Transverse colon (tissue), 4 donors: ENCODE measurements at places on chromosomes 12 and 14.

DNA sequence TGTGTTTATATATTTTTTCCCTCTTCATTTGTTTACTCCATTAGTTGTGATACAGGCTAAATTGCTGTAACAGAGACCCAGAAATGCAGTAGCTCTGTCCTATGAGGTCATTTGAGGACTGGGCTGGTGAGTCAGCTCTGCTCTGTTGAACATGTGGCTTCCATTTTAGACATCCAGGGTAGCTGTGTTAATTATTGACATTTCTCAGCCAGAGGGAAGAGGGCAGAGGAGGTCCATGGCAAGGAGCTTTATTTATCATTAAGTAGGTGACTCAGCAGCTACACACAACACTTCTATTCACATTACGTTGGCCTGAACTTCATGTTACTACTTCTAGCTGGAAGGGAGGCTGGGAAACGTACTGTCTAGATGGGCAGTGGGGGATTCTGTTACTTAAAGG lies 85.4 kb downstream of the PTCSC3 start:
- no peak for DNase-seq

DNA sequence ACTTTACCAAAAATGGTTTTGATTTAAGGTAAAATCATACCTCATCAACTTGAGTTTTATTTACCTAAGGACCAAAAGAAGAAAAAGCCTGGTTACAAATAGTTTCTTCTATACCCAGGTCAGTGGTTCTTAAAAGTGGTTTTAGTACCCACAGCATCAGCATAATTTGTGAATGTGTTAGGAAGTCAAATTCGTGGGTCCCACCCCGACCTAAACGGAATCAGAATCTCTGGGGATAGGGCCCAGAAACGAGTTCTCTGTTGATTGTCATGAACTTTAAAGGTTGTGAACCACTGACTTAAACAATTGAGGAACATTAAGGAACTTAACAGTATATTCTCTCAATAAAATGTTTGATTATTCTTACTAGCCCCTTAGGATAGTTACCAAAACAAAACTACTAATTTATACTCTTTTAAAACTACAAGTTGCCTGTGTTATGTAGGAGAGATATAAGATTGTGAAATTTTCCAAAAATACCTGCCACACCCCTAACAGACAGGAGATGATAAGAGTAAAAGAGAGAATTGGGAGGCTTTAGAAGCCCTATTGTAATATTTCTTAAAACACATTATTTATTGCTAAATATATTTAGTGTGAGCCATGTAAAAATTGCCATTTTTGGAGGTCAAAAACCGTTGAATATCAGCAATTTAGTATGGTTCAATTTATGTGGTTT lies 669 bp upstream of the SLC25A21 start:
- no peak for DNase-seq

DNA sequence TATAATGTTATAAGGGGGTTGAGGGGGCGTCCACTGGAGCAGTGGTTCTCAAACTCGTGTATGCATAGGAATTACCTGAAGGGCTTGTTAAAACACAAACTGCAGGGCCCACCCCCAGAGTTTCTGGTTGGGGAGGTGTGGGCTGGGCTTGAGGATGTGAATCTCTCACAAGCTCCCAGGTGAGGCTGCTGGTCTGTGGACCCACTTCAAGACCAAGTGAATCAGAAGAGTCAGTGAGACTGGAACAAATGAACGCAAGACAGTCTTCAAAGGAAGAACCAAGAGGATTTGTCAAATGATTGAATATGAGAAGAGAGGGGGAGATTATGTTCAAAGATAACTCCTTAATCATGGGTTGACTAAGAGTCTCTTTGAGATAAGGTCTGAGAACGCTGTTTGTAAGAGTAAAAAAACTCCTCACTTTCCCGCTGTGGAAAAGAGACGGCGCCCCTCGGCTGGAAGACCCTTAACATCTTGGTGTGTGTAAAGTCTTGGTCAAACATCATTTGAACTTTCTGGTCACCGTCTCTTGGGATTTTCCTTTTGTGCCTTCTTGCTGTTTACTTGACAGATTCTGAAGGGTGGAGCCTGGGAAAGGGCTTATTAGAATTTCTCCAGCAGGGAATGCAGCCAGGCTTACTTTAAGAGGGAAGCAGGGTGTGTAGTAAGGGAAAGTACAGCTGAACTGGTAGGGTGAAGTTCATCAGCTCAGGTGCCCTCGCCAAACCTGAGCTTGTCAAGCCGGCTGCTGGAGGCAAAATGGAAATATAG lies 5.3 kb upstream of the FOXN3 start:
- peak; percentile 66 for DNase-seq

GRCh38 chr14:82387699-82388098 lies 854.0 kb upstream of the SEL1L start:
- DNase-seq: no peak

GRCh38 chr12:5912437-5913334 lies 32.4 kb downstream of the ANO2 start:
- no peak for DNase-seq

DNA sequence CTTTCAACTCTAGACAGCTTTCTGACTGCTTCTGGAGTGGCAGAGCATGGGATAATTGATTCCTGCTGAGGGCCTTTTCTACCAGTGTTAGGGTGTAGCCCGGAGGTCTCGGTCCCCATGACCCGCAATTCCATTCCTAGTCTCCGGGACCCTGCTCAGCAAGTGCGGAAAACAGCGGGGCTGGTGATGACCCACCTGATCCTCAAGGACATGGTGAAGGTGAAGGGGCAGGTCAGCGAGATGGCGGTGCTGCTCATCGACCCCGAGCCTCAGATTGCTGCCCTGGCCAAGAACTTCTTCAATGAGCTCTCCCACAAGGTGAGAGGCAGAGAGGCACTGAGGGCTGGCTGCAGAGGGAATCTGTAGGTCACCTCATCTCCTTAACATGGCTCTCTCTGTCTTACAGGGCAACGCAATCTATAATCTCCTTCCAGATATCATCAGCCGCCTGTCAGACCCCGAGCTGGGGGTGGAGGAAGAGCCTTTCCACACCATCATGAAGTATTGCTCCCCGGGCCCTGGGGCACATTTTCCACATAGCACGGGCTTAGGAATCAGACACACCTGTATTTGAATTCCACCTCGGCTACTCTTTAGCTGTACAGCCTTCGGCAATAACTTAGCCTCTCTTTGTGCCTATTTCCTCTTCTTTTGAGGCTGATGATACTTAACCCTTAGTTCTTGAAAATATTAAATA lies 5.6 kb upstream of the GAPDH start:
- no peak for DNase-seq

DNA sequence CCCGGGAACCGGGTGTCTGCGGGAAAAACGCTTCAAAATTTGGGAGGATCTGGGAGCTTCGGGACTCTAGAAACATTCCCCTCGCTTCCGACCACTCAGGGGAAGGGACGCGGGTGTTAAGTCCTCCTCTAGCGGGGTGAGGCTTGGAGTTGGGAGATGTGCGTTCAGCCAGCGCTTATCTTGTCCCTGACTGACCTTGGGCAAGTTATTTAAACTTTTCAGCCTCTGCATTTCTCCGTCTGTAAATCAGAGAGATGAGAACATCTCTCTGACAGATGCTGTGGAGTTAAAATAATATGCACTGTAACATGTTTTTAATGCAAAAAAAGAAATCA lies 76.9 kb upstream of the ANO4 start:
- no peak for DNase-seq

GRCh38 chr14:104287301-104288009 lies 149.1 kb downstream of the KIF26A start:
- DNase-seq: no peak

GRCh38 chr12:26466726-26467125 lies 271.4 kb downstream of the SSPN start:
- DNase-seq: no peak

DNA sequence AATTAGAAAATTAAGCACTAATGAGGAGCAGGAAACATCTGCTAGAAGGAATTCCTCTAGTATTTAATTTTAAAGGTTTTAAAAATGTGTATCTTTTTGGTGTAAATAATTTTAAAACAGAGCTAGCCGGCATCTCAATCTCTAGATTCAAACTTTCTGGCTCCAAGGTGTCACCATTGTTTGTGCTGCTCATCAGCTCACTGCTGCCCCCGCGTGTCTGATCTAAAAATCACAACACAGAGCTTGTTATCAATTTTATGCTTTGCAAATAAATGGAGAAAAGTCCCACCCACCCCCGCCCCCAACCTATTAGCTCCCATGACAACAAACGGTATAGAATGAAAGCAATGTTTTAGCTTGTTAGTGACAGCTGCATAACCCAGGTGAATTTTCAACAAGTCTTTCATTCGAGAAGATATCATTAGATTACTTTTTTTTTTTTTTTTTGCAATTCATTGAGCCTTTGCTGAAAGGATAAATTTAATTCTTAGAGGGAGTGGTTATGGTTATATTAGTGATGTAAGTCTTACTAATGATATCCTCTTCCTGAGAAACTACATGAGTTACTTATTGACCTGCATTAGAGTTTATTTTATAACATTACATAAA lies 11.3 kb upstream of the ABHD12B start:
- DNase-seq: peak; percentile 88

DNA sequence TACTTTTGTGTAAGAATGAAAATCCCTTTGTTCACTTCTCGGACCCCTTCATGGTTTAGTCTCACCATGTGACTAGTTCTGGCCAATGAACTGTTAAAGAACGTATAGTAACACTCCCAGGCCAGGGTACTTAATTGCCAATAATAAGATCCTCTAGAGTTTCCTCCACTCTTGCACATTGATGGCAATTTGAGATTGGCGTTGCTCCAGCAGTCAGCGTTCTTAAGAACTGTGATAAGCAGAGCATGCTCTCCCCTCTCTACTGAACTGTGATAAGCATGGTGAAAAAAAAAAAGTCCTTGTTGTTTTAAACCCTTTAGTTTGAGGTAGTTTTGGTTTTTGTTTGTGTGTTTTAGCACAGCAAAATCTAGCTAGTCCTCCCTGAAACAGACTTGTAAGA lies 854.5 kb downstream of the SLC6A15 start:
- DNase-seq: no peak

- no peak for DNase-seq
Observed at GRCh38 chr14:92308716-92309115, 14.2 kb upstream of the SLC24A4 start.

GRCh38 chr14:20578784-20579502 lies 8.9 kb downstream of the RNASE11 start:
- no peak for DNase-seq

DNA sequence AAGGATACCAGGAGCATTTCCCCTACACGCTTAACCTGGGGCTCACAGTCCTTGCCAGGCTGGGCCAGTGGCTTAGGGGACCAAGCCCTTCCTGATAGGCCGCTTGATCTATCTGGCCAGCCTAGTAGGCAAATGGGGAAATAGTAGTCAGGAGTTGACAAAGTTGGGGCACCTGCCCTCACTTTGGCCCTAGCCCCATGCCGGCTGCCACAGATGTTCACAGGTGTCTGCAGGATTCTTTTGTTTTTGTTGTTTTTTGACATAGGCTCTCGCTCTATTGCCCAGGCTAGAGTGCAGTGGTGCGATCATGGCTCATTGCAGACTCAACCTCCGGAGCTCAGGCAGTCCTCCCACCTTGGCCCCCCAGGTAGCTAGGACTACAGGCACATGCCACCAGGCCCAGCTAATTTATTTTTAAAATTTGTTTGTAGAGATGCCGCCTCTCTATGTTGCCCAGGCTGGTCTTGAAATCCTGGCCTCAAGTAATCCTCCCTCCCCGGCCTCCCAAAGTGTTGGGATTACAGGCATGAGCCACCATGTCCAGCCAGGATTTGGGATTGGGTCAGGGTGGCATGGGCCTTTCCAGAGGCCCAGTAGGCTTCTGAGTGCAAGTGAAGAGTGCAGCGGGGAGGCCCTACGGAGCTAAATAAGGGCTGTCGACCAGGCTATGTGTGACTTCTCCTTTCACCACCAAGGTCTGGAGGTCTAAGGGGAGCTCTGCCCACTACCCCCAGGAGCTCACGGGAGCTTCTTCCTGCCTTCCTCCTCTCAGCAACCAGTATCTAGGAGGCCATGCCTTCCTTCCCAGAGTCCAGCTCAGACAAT lies 15.5 kb upstream of the HDAC7 start:
- no peak for DNase-seq

- no peak for DNase-seq
Observed at GRCh38 chr12:119301379-119301778, 33.1 kb upstream of the CCDC60 start.

DNA sequence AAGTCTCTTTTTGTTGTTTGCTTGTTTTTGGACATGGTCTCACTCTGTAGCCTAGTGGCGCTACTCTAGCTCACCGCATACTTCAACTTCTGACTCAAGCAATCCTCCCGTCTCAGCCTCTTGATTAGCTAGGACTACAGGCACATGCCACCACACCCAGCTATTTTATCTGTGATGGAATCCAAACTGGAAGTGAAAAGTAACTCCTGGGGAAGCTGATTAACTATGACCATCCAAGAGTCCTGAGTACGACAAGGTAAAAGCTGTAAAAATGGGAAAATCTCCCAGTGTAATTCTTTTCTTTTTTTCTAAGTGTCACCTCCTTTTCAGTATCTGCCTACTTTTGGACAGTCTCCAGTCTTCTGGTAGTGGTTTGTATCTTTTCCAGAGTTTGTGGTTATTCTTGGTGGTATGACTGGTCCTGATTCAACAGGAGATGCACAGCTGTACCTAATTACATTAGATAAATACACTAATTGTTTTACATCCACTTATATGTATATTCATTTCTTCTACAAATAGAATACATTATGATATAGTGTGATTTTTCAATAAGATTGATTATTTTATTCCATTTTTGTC lies 97.8 kb downstream of the SLC6A15 start:
- no peak for DNase-seq

- DNase-seq: no peak
Observed at GRCh38 chr14:101905614-101906013, 58.8 kb upstream of the DYNC1H1 start.

- no peak for DNase-seq
Observed at GRCh38 chr14:68824207-68824516, 31.3 kb upstream of the ZFP36L1 start.

DNA sequence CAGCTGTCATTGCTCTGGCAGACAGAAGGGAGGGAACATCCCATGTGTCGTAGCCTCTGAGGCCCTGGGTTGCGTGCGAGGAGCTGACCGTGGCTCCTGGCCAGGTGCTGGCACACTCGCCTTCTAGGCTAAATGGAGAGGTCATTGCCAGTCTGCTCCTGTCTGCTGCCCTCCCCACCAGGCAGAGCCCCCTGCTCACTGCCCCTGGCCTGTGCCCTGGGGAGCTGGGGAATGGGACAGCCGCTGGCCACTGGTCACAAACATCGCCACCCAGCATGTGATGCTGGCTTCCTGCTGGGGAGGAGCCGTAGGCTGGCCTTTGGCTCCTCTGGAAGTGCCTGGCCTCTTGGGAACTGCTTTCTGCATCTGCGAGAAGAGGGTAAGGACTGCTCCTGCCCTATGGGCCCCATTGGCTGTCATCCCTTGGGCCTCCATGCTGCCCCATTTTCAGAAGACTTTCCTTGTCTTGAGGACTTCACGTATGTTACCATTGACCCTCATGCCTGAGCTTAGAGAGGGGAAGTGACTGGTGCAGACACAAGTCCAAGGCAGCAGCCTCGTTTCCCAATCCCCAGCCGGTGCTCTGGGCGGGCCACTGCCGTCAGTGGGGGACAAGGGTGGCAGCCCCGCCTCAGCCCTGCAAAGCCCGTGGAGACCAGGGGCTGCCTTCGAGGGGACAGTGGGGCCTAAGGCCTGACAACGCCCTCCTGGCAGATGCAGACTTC lies 2.0 kb upstream of the TNFAIP2 start:
- DNase-seq: peak; percentile 48

- no peak for DNase-seq
Observed at GRCh38 chr12:58206876-58207275, 265.5 kb downstream of the ATP23 start.
